BJ (cell line): ENCODE measurements at places on chromosomes 5 and 9. TPM values are rescaled to one million over a fixed set of nuclear protein-coding genes. Genes with fewer than 3 reads are reported as not detected.

PNPLA7 gene
- 0.40 and 0.63 TPM in 2 replicates for polyA plus RNA-seq

SOWAHA gene
- polyA plus RNA-seq = 0.02 TPM in 1 of 2 replicates, not detected in the other

PTGR1 gene
- 49.3 and 74.9 TPM in 2 replicates for polyA plus RNA-seq

TLX3 gene
- polyA plus RNA-seq = not detected in 2 replicates

SHISAL2B gene
- polyA plus RNA-seq = not detected in 2 replicates

SPEF2 gene
- 4.0 and 5.8 TPM in 2 replicates for polyA plus RNA-seq

TMEM250 gene
- polyA plus RNA-seq = 12.3 and 20.7 TPM in 2 replicates

ZNF454 gene
- polyA plus RNA-seq = 0.15 and 0.21 TPM in 2 replicates

IFNA21 gene
- polyA plus RNA-seq = not detected in 2 replicates

ST8SIA4 gene
- polyA plus RNA-seq = not detected in 2 replicates

C5orf22 gene
- polyA plus RNA-seq = 9.8 and 19.8 TPM in 2 replicates

ANKRD20A1 gene
- polyA plus RNA-seq = 0.02 and 0.17 TPM in 2 replicates

IQGAP2 gene
- polyA plus RNA-seq = 0.01 and 0.12 TPM in 2 replicates

NR4A3 gene
- polyA plus RNA-seq = 2.0 and 2.3 TPM in 2 replicates

DMRT2 gene
- not detected in 2 replicates for polyA plus RNA-seq

SPATA31E1 gene
- polyA plus RNA-seq = not detected in 2 replicates

SLC34A3 gene
- not detected in 2 replicates for polyA plus RNA-seq

HAND1 gene
- polyA plus RNA-seq = not detected in 2 replicates

PKD2L2 gene
- polyA plus RNA-seq = 0.02 TPM in 1 of 2 replicates, not detected in the other

TPM2 gene
- polyA plus RNA-seq = 1,727 and 2,061 TPM in 2 replicates
